Thyroid gland (tissue), 4 donors: ENCODE measurements at places on chromosomes 11 and 22. TPM values are rescaled to one million over a fixed set of nuclear protein-coding genes. Genes with fewer than 3 reads are reported as not detected.

Gene PRR14L
- total RNA-seq = 38.8 TPM

Gene APOL1
- total RNA-seq = 16.8 TPM

Gene SMTNL1
- not detected for total RNA-seq

Gene SART1
- total RNA-seq = 23.5 TPM

Gene HOATZ
- not detected for total RNA-seq

Gene ACTN3
- total RNA-seq = 0.27 TPM

- H3K36me3 ChIP-seq = no peaks in the 10 kb centered on the region
- peak within 1 kb of the TSS; percentile 85 for H3K27ac ChIP-seq
- DNase-seq = peak; percentile 43
Observed at GRCh38 chr22:30694640-30695350, at the start of gene OSBP2. Gene OSBP2, plus strand, starts transcription at chr22:30694874. Its CDS starts 36 bp downstream, at chr22:30694910.

DNA sequence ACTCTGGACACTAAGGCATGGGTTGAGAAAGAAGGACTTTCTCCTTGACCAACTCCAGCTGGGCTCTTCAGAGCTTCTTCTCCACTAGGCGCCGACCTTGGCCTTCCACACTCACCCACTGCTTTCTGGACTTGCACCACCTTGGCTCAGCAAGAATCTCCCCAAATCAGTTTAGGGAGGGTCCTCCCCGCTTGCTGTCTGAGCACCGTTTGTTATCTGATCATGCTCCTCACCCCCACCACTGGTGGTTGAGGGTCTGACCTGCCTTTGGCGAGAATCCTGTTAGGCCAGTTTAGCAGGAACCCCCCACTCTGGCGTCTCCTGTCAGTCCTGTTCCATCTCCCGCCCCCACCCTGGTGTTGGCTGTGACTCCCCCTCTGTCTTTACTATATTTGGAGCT lies 10.4 kb downstream of the APOL2 start:
- peaks cover 19% of the 10 kb centered on the region for H3K36me3 ChIP-seq
- no peak overlapping the region for H3K4me3 ChIP-seq
- H3K27ac ChIP-seq = no peak overlapping the region
- no peak for DNase-seq

- DNase-seq = peak; percentile 78
- H3K4me1 ChIP-seq = no peaks in the 10 kb centered on the region
- H3K4me3 ChIP-seq = no peak overlapping the region
- no peaks in the 10 kb centered on the region for H3K27me3 ChIP-seq
- no peak overlapping the region for H3K27ac ChIP-seq
Observed at GRCh38 chr11:78645226-78646202, 70.8 kb upstream of the NARS2 start.
